NCI-H774 (cell line): ENCODE measurements at places on chromosomes 4 and X.

GRCh38 chr4:71445811-71446210, 107.0 kb downstream of the SLC4A4 start:
- DNase-seq: no peak

GRCh38 chr4:140291259-140291658, 82.2 kb upstream of the SCOC start:
- no peak for DNase-seq

DNA sequence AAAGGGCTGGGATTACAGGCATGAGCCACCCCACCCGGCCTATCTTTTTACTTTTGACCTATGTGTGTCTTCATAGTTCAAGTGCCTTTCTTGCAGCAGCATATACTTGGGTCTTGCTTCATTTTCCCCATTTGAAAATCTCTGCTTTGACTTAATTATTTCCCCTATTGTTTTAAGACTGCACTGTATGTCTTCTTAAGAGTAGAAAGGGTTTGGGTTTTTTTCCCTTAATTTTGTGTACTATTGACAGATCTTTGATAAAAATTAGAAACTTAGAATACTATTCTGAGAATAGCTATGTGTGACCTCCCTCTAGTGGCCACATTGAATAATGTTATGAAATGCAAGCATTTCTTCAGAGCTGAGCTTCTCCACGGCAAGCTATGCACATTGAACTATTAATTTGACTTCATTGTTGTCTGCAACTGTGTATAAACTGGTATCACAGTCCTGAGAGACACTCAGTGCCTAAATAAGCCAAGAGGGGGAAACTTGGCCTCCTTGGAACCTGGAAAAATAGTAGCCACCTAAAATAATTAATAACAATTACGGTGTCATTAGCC, 8.7 kb upstream of the SLC25A4 start:
- no peak for DNase-seq

- DNase-seq: no peak
Measured at GRCh38 chrX:108584617-108585211, 145.1 kb downstream of the COL4A5 start.

- no peak for DNase-seq
Measured at GRCh38 chrX:15619053-15619755, 18.4 kb upstream of the ACE2 start.

- DNase-seq: no peak
Measured at GRCh38 chrX:54785901-54786300, 12.2 kb downstream of the ITIH6 start.

GRCh38 chrX:46649421-46650260, 76.1 kb downstream of the CHST7 start:
- DNase-seq: no peak

DNA sequence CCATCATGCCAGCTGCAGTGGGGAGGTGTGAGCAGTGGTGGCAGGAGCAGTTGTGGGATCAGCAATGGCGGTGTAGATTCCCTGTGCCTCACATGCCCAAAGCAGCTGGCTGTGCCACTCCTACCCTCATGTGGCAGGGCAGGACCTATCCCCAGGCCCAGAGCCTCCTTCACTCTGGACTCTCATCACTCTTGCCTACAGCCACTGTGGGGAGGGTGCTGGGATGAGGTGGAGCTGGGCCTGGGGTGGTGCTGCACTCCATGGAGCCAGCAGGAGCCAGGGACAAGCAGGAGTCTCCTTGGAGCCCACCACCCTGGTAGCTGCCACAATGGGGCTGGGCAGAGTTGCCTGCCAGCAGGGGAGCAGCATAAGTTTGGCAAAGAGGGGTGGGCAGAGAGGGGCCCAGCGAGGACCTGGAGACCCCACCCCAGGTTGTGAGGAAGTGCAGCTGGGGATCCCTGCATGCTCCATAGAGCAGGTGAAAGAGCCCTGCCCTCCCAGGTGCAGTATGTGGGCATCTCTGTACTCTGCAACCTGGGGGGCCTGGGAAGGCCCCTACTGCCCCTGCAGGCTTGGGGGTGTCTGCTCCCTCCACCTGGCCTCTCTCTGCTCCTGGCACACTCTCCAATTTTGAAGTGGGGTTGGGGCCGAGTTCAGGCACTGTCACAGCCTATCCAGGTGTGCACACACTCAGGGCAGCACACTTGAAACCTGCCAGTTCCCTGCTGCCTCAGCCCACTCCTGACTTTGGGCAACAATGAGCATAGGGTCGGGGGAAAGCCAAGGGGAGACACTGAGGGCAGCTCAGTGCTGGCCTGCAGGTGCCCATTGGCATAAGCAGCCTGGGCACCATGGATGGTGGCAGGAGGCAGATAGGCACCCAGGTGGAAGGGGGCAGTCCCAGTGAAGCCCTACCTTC, 74.0 kb upstream of the INTU start:
- DNase-seq: no peak

DNA sequence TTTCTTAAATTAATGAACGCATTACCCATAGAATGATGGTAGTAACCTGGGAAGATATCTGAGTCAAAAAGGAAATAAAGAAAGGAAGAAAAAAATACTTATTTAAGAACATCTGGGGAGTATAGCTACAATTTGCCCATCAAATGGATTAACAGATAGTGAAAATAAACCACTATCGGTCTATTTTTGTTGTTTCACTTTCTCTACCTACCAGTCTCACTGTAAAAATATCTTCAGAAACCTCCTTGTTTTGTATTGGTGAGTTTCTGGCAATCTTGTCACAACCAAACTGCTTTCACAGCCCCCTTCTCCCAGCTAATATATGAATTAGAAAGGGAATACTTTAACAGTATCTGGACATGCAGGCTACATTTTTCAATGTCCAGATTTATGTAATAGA, 783.5 kb downstream of the STPG2 start:
- DNase-seq: no peak

DNA sequence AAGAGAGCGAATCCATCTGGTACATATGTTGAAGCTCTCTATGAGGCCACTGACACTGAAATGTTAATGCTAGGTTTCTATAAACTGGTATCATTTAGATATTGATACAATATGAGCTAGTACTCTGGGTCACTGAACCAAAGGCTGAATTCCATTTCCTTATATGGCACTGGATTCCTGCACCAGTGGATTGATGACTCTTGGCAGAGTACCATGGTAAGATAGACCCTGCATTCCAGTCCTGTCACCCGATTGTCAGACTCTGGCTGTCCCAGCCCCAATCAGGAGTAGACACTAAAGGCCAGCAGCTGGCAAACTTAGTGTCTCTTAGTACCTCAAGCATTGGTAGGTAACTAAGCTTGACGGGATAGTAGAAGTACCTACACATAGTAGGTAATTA, 44.0 kb upstream of the EOLA2 start:
- no peak for DNase-seq

GRCh38 chr4:98614662-98615061, 43.7 kb downstream of the TSPAN5 start:
- no peak for DNase-seq

DNA sequence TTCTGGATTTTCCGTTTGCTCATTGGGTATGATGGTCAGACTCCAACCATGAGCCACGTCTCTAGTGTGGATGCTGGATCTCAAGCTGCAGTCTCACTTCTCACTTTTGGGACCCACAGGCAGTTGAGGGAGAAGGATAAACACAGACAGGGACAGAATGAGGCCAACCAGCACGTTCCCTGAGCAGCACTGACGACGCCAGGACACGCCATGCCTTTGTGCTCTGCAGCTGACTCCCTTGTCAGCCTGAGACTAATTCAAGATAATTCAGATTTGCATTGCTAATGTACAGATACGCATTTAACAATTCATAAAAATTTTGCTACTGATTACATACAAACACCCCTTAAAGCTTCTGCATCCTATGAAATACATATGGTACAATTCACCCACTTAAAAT, 106.5 kb downstream of the FAM193A start:
- DNase-seq: no peak

DNA sequence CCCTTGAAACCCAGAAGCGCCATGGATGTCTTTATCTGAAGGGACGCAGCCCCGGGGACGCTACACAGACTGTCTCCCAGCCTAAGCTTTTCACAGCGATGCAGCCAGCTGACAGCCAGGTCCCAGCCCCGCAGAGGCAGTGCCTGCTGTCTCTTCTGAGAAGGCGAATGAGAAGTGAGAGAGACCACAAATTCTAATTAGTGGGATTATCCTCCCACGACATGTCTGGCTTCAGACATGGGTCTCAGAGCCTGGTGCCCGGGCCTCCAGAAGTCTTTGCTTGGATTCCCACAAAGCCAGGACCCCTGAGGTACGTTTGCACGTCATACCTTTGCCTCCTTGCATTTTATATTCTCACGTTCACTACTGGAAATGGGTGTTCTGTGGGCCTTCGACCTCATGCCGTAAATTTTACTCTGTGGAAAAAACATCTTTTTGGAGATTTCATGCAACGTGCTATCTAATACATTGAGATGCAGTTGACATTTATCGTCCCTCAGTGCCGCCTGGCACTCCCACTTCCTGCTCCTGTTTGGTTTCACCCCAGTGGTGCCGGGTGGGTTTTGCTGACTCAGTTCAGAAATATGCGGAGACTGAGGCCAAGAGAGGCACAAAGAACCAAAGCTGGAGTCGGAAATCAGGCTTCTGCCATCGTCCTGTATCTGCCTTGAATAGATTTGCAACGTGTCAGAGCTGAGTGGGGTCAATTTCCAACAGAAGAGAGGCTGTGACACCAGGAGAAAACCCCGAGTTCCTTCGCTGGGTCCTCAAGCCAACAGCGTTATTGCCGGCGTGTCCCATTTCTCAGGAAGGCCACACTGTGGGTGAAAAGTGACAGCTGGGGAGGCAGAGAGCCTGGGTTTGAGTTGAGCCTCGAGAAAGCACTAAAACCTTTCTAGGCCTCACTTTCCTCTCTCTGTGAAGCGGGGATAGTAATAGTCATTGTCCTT, 114.4 kb downstream of the STK32B start:
- DNase-seq: no peak

GRCh38 chrX:140983730-140984129, 18.7 kb upstream of the SPANXB1 start:
- no peak for DNase-seq

DNA sequence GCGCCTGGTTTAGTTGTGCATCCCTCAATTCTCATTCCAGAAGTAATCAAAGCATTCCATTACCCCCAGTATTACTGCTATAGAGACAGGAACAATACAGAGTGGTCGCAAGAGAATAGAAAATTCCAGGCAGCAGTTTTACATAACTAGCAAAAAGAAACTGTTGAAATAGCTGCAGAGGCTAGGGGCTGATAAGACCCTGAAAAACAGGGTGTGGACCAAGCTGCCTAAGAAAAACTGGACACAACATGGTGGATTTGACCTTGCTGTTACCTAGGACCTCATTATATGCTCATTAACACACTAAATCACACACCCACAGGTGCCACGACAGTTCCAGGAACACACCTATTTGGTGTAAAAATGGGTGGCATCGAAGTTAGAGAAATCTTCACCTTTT, 15.4 kb downstream of the EPGN start:
- DNase-seq: no peak

- DNase-seq: no peak
Measured at GRCh38 chr4:139528377-139529005, 27.5 kb downstream of the SETD7 start.

GRCh38 chrX:54980334-54980733, 13.7 kb downstream of the PFKFB1 start:
- no peak for DNase-seq

- DNase-seq: no peak
Measured at GRCh38 chr4:2390146-2390545, 28.3 kb downstream of the ZFYVE28 start.

DNA sequence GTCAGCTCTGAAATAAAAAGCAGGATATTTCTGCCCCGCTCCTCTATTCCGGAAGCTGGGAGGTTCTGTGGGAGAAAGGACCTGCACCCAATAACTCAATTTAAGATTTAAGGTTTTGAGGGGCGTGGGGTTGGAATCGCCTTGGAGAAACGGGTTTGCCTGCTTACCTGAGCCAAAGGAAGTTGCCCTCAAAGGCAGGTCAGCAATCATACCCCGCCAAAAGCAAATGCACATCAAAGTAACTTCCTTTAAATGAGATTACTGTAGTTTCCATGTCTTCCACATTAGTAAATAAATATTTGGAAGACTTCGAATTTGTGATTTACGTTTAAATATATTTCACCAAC, 978 bp upstream of the HS3ST1 start:
- DNase-seq: no peak

GRCh38 chr4:112567536-112567935, 51.6 kb upstream of the NEUROG2 start:
- no peak for DNase-seq

GRCh38 chr4:3681191-3681590, 85.0 kb upstream of the ADRA2C start:
- no peak for DNase-seq

DNA sequence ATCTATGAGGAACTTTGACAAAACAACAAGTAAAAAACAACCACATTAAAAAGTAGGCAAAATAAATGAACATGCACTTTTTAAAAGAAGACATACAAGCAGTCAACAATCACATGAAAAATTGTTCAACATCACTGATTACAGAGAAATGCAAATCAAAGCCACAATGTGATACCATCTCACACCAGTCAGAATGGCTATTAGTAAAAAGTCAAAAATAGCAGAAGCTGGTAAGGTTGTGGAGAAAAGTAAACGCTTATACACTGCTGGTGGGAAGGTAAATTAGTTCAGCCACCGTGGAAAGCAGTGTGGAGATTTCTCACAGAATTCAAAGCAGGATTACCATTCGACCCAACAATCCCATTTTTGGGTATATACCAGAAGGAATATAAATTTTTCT, 17.0 kb upstream of the LNX1 start:
- no peak for DNase-seq

DNA sequence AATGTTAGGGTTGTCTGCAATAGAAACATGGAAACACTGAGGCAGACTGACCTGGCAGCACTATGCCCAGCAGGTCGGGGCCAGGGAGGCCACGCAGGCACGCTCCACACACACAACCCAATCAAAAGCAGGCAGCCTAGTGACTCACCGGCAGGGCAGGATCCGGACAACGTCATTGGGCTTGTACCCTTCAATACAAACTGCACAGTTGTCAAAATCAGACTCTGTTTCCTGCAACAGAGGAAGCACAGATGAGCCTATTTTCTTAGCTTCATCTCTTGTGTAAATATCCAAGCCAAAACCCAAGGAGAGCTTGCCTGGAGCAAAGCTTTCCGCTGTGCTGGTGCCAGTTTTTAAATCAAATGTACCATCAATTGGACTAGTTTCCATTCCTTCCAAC, 185.8 kb downstream of the RNF150 start:
- DNase-seq: no peak

DNA sequence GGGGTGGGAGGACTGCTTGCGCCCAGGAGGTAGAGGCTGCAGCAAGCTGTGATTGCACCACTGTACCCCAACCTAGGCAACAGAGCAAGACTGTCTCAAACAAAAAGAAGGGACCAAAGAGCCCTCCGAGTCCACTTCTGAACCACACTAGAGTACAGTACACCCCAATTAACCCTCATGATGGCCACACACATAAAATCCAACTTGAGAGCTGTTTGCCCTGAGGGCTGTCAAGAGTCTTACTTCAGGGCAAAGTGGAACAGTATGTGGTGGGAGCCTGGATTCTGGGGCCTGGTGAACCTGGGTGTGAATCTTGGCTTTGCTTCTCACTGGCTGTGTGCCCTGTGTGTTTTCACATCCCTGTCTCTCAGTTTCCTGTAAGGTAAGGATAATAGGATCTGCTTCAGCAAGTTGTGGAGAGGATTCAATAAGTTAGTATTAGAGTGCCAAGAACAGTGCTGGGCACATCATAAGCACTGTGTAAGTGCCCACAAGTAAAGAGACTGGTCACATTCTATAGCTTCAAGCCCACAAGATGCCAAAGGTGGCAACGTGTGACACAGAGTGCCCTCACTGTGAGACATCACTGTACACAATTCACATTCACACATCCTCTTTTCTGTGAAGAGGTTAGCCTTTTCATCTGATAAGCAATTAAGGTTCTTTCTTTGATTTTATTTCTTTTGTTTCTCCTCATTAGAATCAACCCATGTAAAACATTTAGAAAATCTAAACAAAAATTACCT, 52.1 kb downstream of the LEF1 start:
- DNase-seq: no peak

GRCh38 chr4:153022241-153022715, 86.2 kb downstream of the FHDC1 start:
- no peak for DNase-seq
